ENCODE measurements at places on chromosomes 3 and 15.
A peak's percentile ranks its signal among the peaks of the same experiment; 100 is the strongest.

DNA sequence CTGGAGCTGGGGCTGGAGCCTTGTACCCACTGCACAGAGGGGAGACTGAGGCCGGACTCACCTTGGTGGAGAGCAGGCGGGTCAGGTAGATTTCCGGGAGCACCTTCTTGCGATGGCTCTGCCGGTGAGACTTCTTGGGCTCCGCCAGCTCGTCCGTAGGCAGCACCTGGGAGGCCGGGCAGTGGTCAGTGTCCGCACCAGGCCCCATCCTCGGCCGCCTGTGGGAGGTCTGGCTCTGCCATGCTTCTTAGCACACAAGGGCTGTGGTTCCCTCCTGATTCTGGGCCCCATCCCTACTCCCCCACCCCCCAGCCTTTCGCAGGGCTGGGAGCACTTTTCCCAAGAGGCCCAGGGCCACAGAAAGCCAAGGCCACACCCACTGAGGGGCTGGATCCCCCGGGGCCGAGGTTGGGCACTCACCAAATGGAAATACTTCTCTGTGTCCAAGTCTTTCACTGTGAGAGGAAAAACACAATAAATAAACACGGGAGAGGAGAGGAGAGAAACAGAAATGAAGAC, 17.4 kb downstream of the H1-8 start:
- DNase-seq = peak; percentile 84

- no peak for DNase-seq
These were observed 102.9 kb downstream of the PLCH1 start for GRCh38 chr3:155641956-155642355.

GRCh38 chr15:74890665-74890960, 771 bp downstream of the MPI start:
- DNase-seq = no peak

- DNase-seq = peak; percentile 73
These were observed 726.7 kb upstream of the NR2F2 start for GRCh38 chr15:95603802-95604201.

GRCh38 chr3:128398586-128398985, 68.1 kb downstream of the DNAJB8 start:
- DNase-seq = no peak

GRCh38 chr3:149592758-149593240, 65.0 kb downstream of the WWTR1 start:
- DNase-seq = no peak

GRCh38 chr15:74460298-74460697, 662 bp downstream of the UBL7 start:
- DNase-seq = no peak

DNA sequence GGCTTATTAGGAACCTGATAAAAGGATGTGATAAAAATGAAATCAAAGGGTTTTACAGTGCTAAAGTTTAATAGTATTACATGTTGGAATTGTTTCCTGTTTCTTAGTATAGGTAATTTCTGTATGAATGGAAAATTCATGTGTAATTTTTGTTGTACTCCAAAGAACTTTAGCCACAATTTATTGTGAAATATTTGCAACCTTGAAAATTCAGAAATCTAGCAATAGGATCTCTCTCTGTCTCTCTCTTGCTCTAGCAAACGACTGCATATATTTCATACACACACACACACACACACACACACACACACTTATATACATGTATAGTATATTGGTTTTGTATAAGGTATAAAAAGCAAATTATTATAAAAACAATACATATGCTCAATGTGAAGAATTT, 59.6 kb downstream of the PIAS1 start:
- DNase-seq = no peak

DNA sequence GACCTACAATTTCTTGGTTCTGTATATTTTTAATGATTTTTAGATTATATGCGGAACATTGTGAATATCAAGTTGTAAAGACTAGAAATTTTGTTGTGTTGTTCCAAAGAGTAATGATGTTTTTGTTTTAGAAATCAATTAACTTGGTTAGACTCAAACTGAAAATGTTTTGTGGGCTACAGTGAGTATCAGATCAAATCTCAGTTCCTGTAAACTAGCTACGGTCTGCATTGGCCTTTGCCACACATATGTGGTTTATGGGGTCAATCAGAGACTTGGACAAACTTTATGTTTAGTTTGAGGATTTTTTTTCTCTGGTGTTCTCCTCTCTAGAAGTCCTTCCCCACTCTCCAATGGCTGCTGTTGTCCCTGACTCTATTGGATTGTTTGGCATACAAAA, 308.0 kb upstream of the THRB start:
- DNase-seq = no peak

GRCh38 chr3:107588217-107588616, 65.5 kb downstream of the BBX start:
- DNase-seq = no peak

- no peak for DNase-seq
These were observed 239.9 kb upstream of the TPM1 start for GRCh38 chr15:62802612-62803011.

GRCh38 chr3:40899286-40899712, 300.0 kb upstream of the CTNNB1 start:
- DNase-seq = peak; percentile 42

DNA sequence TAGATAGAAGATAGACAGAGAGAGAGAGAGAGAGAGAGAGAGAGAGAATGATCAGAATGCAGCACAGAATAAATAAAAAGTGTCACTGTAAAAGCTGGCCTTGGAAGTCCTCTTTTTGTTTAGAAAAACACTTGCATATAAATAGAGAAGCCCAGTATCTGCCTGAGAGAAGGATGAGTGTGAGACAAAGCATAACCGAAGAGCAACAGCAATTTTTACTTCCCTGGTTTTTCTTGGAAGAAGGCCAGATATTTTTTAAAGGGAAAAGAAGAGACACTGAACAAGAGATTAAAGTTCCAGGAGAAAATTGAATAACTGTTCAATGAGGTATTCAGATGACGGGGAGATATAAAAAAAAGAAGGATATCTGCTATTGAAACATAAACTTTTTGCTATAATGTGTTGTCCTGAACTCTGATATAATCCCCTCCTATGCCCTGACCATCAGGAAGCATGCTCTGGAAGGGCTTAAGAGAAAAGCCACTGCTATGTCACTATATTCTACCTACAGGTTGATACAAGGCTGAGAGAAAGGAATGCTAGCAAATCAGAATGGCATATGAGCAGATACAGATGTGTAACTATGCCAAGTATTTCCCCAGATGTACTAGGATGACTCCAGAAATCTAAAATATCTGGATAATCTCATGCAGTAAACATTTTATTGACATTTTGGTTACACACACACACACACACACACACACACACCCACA, 358.9 kb downstream of the RBMS3 start:
- peak; percentile 65 for DNase-seq

GRCh38 chr15:83570756-83571155, 83.2 kb upstream of the ADAMTSL3 start:
- DNase-seq = no peak

DNA sequence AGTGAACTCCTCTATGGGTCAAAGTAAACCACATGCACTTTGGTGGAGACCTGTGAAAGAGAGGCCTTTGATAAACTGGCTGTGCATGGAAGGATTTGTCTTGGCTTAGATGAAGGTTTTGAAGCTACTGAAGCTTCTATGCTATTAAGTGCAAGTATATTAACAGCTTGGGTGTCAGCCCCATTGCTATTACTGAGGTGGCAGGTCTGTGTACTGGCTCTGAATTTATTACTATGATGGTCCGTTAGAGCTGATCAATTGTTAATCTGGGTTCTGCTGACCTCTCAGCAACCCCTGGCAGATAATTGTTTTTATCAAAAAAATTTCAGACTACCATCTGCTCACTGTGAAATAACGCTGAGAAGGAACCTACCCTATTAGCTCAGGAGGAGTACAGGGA, 268.2 kb downstream of the CACNA2D3 start:
- DNase-seq = no peak

DNA sequence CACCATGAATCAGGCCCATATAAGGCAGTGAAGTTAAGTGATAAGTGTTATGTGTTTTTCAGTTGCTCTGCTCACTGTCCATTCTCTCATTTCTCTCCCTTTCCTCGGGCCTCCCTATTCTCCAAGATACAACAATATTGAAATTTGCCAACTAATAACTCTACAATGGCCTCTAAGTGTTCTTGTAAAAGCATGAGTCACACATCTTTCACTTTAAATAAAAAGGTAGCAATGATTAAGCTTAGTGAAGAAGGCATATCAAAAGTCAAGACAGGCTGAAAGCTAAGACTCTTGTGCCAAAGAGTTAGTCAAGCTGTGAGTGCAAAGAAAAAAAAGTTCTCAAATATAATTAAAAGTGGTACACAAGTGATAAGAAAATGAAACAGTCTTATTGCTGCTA, 675.4 kb downstream of the OTOL1 start:
- no peak for DNase-seq
